ENCODE measurements at places on chromosomes 6 and 20.

GRCh38 chr6:16591396-16592222, 169.7 kb downstream of the ATXN1 start:
- no peak for DNase-seq

- no peak for DNase-seq
Measured at GRCh38 chr20:21272679-21273078, 30.5 kb upstream of the XRN2 start.

DNA sequence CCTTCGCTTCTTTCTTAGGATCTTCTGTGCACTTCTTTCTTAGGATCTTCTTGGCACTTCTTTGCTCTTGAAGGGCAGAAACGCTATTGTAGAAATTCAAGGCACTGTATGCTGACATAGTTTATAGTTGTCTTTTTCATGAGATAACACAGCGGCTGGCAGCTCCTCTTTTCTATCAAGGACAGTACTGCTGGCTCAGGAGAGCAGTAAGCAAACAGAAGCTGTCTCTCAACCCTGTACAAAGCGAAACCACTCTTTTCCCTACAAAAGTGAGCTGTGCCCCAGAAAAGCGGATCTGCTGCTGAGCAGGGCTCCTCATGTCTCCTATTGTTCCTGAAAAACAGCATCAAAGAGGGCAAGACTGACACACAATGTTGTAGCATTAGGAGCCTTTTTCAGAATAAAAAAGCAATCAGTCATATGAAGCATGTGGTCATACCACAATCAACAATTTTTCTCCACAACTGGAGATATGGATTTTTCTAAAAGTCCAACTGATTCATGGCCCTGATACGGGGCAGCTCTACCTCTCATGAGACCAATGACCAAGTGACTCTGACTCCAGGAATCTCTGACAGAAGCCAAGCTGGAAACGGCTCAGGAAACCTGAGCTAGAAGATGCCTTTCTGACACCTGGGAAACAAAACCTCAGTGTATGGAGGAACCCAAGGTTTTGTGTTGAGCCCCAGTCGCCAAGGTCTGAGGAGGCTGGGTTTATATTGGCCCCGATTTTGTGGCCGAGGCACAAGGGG, 255.9 kb downstream of the ESR1 start:
- no peak for DNase-seq

DNA sequence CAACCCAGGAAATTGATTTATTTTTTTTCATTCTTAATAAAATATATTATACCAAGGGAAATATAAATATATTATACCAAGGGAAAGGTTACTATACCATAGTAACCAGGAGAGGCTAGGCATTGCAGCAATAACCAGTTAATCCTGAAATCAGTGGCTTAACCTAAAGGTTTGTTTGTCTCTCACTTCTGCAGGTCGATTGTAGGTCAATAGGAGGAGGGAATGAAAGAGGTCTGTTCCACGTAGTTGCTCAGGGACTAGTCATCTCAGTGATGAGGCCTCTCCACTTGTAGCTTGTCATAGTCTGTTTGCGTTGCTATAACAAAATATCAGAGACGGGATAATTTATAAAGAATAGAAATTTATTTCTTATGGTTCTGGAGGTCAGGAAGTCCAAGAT, 168.0 kb downstream of the GJA1 start:
- no peak for DNase-seq

DNA sequence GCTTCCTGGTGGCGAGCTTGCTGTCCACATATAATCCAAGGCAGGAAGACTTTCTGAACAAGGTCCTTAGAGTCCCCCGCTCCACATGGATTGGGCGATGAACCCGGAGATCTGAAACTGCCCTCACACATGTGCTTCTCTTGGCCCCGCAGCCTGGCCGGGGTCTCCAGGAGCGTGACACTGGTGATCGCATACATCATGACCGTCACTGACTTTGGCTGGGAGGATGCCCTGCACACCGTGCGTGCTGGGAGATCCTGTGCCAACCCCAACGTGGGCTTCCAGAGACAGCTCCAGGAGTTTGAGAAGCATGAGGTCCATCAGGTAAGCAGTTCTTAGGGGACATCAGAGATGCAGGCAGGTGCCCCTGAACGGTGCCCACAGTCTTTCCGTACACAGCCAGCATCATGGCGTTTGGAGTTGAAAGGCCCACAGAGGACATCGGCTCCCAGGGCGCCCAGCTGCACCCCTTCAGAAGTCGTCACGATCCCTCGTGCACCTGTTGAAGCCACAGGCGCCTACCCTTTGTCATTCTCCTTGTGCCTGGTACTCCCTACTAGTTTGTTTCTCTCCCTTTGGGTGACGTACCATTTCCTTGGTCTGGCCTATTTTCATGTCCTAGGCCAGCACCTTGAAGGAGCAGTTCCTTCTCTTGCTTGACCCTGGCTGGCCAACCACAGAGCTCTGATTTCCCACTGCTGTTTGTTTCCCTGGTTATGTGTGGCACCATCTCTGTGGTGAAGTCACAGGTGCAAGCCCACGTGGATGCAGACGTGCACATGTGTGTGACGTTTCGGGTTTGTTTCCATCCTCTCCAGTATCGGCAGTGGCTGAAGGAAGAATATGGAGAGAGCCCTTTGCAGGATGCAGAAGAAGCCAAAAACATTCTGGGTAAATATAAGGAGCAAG, 43.3 kb upstream of the IRF4 start:
- no peak for DNase-seq

DNA sequence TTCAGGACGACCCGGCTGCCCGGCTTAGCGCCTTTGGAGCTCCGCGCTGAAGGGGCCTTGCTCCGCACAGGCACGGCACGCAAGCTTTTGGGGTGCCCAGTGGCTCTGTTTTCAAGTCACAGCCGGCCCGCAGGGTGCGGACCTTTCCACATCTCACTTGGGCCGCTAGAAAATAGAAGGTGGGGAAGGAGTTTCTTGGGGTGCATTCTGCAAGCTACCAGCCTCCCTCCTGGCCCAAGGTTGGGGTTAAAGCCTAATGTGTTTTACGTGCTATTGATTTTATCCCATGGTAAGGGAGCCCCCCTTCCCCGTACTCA, 561 bp downstream of the KAT14 start:
- DNase-seq: no peak

- no peak for DNase-seq
Measured at GRCh38 chr6:43976706-43977403, 150.4 kb downstream of the MRPL14 start.

- no peak for DNase-seq
Measured at GRCh38 chr20:33499355-33499754, 9.5 kb downstream of the CBFA2T2 start.

DNA sequence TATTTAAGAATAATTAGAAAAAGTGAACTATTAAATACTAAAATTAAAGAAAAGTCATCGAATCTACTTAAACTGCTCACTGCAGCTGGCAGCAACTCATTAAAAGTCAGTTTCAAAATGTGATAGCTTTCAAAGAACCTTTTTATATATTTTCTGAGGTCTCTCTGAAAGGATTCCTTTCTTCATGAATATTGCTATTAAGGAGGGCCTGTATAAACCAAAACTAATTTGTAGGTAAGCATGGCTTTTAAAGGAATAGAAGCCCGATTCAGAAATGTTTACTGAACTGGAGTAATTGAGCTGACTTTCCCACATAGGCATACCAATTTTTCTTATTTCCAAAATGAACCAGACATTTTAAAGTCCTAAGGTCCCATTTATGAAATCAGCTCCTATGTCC, 41.2 kb upstream of the ENPP1 start:
- no peak for DNase-seq

- no peak for DNase-seq
Measured at GRCh38 chr6:20891161-20891560, 356.9 kb downstream of the CDKAL1 start.
